Right hindlimb (tissue), 1 donor: ENCODE measurements at places on chromosomes 1 and 21.

- DNase-seq: no peak
These were observed 337.1 kb downstream of the SIPA1L2 start for GRCh38 chr1:232292818-232293217.

DNA sequence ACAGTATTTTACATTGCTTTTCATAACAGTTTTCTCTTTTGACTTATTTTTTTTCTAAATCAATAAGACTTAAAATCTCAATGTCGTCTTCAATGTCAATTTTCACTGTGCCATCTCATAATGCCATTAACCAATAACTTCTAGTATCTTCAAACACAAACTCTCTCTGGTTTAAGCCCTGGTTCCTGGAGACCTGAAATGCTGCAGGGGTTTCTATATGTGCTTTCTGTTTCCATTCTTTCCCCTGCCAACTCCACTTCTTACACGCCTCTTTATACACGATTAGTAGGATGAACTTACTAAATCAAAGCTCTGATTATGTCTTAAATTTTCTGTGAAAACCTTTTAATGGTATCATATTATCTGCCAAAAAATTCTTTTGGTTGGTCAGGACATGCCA lies 191.4 kb downstream of the AMY1C start:
- no peak for DNase-seq

DNA sequence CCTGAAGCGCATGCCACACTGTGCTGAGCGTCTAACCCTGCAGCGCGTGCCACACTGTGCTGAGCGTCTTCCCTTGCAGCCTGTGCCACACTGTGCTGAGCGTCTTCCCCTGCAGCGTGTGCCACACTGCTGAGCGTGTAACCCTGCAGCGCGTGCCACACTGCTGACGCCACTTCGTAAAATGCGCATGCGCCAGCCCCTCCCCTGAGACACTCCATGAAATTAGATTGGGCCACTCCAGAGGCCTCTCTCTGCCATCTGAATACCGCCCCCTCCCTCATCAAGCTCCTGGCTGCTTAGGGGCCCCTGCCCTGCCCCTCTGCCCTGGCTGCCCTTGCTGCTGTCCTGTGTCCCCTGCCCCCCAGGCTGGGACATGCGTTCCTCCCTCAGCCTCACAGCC lies 84.8 kb downstream of the POFUT2 start:
- no peak for DNase-seq

DNA sequence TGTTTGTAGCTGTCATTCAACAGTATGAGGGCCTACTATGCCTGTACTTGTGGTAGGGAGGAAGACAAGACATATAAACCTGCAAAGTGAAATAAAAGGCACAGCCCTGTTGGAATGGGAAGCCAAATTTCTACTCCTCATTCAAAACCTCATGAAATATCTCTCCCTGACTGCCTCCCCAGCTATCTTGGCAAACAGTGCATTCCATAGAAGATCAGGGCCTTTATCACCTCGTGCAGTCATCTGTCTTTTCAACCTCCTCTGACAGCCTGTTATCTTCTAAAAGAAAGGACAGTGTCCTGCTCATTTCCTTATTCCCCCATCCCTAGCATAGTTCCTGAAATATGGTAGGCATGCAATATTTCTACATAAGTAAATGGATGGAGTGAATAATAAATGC lies 71.0 kb downstream of the SH3GLB1 start:
- DNase-seq: no peak

DNA sequence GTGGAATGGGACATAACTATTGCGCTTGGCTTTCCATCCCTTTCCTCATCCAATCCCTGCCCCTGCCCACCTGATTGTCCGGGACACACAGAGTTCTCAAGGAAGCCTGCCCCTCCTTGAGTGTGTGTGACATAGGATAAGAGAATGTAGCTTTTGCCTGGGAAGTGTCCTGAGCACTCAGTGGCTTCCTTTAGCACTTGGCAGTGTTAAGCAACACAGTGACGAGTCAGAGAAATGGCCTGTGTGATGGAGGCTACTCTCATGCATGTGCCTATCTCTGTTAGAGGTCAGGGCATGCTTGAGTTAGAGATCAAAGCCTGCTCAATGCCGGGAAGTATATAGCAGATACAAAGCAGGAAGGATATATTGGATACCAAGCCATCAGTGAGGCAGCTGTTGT lies 289.5 kb downstream of the SIPA1L2 start:
- no peak for DNase-seq

GRCh38 chr1:22612671-22613571 lies 23.5 kb upstream of the C1QA start:
- DNase-seq: no peak

- DNase-seq: no peak
These were observed 149.8 kb upstream of the TNR start for GRCh38 chr1:175893192-175893591.

- DNase-seq: no peak
These were observed 21.4 kb downstream of the PLEKHA6 start for GRCh38 chr1:204338360-204338759.

DNA sequence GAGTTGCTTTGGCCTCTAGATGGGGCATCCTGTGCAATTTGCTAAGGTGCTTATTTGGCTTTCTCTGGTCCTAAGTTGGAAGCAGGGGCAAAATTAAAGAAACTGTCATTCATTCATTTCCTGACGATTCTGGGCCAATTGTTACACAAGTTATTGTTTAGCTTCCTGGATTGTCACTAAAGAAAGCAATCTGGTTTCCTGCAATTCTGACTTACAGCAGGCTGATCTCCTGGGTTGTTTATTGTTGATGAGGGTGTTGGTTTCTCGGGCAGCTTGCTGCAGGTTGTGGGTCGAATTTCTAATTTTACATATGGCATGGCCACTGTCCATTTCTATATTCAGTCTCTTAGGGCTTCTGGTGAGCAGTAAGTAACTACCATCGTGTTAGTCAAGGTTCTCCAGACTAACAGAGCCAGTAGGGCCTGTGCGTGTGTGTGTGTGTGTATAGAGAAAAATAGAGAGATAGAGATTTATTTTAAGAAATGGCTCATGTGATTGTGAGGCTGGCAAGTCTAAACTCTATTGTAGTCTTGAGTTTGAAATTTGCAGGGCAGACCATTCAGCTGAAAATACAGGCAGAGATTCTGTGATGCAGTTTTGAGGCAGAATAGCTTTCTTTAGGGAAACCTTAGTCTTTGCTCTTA lies 30.4 kb downstream of the CTH start:
- no peak for DNase-seq

GRCh38 chr1:94804442-94804837 lies 15.7 kb upstream of the SLC44A3 start:
- DNase-seq: no peak
